Fibroblast of skin of right biceps (primary cell): ENCODE measurements at places on chromosomes 16 and 17.

DNA sequence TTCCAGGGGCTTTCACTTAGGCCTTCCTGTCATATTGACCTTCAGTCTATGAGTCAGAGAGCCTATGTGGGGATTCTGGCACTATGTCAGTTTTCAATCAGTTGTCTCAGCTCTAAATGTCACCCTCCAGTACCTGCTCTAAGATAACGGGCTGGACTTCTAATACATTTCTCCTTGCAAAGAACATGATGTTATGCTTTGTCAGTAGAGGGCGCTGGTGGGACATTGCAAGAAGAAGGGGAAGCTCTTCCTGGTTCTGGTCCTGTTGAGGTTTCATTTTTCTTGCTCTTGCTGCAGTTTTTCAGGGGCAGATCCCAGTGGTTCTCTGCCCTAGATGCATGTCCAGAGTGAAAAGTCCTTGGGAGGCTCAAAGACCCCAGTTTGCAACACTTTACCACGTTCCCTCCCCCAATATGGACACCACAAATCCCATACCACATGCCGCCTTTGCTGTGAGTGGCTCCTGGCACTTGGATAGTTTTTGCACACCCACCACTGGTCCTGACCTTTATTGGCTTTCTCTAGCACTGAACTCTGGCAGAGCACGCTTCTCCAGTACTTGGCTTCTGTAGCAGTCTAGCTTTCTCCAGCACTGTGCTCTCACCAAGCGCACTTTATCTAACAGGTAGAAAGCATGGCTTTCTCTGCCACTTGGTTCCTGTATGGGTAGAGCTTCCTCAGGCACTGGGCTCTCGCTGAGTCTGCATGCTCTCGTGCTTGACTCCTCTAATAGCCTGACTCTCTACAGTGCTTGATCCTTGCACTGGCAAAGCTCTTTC, 49.0 kb downstream of the BCL7C start:
- DNase-seq: peak; percentile 84

DNA sequence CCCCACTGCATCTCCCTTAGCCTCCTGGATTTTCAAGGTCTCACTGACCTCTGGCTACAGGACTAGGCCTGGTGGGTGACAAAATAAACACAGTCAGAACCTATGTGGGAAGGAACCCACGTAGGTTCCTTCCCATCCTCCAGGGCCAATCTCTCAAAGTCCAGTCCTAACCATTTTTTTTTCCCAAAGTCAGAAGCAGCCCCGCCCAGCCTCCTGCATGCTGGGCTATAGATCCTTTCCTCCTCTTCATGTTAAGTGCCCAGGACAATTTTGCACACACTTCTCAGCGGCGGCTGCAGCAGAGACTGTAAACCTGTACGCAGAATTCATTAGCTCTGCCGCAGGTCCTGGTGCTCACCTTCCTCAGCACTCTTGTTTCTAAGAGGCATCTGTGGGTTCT, 285.8 kb downstream of the NPIPA8 start:
- DNase-seq: no peak

GRCh38 chr16:46839986-46840443, 9.0 kb upstream of the C16orf87 start:
- no peak for DNase-seq

GRCh38 chr16:87288753-87289362, 28.3 kb downstream of the C16orf95 start:
- peak; percentile 91 for DNase-seq

GRCh38 chr16:64278196-64278595, 843.7 kb downstream of the CDH11 start:
- peak; percentile 58 for DNase-seq

GRCh38 chr17:64074704-64075426, 54.4 kb upstream of the ICAM2 start:
- peak; percentile 48 for DNase-seq

DNA sequence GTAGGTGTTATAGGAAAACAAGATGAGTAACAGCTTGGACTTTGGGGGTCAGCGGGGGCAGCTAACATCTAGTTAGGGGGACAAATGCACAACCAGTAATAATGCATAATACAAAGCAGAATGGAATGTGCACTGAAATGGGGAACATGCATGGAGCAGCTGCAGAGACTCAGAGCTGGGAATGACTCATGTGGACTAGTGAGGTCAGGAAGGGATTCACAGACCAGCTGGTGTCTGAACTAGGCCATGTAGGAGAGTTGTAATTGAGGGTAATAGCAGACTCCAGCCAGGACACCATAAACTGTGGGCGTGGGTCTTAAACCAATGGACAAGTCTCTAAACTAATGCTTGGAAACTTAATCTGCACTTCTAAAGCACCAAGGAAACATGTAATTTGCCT, 176.8 kb upstream of the ASIC2 start:
- peak; percentile 83 for DNase-seq

DNA sequence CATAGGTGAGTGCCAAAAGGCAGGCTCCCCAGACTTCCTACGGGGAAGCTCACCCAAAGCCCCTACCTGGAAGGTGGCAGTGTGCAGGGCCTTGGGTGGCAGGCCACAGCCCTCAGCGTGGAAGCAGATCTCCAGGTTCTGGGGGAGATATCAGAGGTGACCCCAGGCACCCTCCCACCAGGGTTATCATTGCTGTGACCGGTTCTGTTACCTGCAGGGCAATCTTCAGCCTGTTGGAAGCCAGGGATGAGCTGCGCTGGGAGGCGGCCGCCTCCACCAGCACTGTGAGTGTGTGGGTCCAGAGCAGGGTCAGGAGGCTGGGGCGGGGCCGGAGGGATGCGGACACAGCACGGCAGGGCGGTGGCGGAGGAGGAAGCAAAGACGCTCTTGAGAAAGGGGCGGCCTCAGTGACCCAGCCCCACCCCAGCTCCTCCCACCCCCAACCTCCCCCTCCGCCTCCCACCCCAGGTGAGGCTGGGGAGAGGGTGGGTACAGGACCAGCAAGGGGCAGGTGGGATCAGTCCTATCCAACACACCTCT, 13.1 kb downstream of the UNC13D start:
- no peak for DNase-seq

- DNase-seq: no peak
Observed at GRCh38 chr16:86883583-86884389, 305.4 kb downstream of the FOXL1 start.

DNA sequence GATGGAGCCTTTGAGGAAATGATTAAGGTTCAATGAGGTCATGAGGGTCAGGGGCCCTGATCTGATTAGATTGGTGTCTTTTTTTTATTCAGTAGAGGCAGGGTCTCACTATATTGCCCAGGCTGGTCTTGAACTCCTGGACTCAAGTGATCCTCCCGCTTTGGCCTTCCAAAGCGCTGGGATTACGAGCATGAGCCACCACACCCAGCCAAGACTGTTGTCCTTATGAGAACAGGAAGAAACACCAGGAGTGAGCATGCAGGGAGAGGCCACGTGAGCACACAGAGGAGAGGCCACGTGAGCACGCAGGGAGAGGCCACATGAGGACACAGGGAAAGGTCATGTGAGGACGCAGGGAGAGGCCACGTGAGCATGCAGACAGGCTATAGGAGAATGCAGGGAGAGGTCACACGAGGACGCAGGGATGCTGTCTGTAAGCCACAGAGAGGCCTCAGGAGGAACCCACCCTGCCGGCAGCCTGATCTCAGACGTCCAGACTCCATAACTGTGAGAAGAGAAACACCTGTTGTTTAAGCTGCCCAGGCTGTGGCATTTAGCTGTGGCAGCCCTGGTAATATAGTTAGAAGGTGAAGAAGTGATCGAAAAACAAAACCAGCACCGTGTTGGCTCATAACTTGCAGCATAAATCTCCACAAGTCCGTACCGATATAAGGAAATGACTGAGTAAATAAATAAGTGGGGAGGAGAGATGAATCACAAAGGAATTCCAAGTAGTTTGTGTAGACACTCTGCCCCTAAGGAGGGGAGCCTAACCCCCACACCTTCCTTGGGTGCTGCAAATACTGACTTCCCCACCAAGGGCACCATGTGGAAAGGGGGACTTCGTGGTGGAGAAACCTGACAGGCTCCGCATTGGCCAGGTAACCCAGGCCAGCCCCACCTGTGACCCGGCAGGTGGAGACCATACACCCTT, 14.6 kb upstream of the CSNK1D start:
- peak; percentile 28 for DNase-seq

- no peak for DNase-seq
Observed at GRCh38 chr16:10932959-10933710, 9.1 kb downstream of the DEXI start.

GRCh38 chr16:7318686-7319085, 14.0 kb upstream of the RBFOX1 start:
- no peak for DNase-seq

- DNase-seq: no peak
Observed at GRCh38 chr17:71935341-71935740, 185.5 kb upstream of the SOX9 start.

GRCh38 chr17:79752175-79752574, 21.4 kb downstream of the ENPP7 start:
- DNase-seq: no peak

DNA sequence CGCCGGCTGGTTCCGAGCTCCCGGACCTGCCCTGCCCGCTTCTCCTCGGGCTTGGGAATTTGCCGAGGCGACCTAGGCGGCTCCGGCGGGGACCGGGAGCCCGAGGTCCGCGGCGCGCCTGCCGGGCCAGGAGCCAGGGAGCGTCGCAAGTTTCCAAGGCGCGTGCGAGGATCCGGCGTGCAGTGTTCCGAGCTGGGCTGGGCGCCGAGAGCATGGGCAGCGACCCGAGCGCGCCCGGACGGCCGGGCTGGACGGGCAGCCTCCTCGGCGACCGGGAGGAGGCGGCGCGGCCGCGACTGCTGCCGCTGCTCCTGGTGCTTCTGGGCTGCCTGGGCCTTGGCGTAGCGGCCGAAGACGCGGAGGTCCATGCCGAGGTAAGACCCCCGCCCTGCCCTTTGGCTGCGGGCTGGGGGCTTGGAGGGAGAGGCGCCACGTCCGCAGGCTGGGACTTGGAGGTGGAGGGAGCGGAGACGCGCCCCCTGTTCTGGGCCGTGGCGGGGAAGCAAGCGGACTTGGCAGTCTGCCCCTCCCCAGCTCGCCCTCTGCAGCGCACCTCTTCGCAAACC, 668 bp downstream of the MMP15 start:
- DNase-seq: peak; percentile 19

DNA sequence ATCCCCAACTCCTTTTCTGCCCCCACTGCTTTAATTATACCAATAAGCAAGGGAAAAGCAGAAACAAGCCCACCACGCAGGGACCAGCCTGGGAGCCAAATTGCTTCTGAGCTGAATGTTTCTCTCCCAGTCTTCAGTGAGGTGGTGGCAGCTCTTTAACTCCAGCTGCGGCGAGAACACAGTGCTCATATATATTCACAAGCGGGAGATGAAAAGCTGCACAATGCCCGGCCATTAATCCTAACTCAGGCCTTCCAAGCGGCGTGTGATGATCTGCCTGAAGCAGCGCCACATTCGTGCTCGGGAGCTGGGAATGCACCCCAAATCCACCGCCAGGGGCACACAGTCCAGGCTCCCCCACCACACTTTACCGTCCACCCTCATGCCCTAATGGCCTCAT, 203.7 kb upstream of the SDK2 start:
- no peak for DNase-seq

DNA sequence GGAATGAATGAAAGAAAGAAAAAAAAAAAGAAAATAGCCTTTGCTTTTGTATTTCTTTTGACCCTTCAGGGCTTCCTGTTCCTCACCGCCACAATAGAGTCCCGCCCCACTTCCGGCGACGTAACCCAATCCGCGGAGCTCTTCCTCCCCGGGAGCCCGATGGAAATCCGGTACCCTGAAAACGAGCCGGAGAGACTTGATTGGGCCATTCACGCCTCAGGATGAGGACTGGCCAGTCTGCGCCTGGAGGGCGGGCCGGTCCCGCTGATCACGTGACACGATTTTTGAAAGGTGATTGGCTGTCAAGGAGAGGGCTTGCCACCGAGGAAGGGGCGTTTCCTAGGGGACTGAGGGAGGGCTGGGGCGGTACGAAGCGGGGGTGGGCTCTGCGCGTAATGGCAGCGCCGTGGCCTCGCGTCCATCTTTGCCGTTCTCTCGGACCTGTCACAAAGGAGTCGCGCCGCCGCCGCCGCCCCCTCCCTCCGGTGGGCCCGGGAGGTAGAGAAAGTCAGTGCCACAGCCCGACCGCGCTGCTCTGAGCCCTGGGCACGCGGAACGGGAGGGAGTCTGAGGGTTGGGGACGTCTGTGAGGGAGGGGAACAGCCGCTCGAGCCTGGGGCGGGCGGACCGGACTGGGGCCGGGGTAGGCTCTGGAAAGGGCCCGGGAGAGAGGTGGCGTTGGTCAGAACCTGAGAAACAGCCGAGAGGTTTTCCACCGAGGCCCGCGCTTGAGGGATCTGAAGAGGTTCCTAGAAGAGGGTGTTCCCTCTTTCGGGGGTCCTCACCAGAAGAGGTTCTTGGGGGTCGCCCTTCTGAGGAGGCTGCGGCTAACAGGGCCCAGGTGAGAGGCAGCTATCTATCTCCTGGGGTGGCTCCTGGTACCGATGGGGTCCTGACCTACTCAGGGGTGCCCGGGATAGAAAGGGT, at the start of the genes PSME3IP1 and RSPRY1:
Gene PSME3IP1 (minus strand): TSS at position 95 of the 927 bp plus-strand sequence. CDS start 12,185 bp downstream, outside the sequence.
Gene RSPRY1 (plus strand): TSS at position 385 of the 927 bp plus-strand sequence. CDS start 18,330 bp downstream, outside the sequence.
- DNase-seq: peak; percentile 100

DNA sequence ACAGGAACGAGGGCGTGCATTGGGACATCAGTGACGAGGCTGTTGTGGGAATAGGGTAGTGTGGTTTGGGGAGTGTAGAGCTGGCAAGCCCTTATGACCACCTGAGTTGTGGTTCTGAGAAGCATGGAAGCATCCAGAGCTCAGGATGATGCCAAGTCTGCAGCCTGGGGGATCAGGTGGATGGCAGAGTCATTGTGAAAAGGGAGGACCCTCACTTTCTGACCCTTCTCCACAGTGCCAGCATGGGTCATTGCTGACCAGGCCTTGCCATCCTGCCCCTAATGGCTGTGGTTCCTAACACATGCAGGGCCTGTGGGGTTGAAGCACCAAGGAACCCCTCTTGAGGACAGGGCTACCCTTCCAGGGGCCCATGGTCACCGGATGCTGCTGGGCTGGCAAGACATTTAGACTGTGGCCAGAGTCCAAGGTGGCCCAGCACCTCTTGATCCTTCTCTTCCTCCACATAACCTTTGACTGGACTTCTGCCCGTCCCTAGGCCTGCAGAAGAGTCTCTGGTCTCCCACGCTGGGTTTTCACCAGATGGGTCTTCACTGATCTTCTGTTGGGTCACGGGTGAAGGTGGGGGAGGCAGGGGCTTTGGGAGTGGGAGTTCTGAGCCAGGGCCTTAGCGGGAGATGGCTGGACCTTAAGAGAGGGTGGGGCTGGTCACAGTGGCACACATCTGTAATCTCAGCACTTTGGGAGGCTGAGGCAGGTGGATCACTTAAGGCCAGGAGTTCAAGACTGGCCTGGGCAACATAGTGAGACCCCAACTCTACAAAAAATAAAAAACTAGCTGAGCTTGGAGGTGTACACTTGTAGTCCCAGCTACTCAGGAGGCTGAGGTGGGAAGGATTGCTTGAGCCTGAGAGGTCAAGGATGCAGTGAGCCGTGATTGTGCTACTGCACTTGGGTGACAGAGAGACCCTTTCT, 2.0 kb upstream of the PLA2G15 start:
- DNase-seq: no peak

DNA sequence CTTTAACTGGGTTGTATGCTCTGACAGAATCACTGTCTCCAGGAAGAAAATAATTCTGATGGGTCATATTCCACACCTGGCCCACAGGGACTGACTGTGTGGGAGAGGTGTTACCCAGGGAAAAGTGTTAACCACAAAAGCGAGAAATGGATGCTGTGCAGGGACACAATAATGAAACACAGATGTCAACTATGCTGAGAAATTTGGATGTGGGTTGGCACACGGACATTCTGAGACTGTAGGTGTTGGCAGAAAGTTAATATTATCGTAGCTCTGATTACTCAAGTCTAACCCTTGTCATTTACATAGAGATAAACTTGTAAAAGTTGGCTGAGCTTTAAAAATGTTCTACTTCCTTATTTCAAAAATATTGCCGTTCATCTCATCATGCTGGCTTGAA, 19.6 kb downstream of the TMC5 start:
- no peak for DNase-seq

GRCh38 chr17:79081571-79082276, 7.1 kb downstream of the ENGASE start:
- no peak for DNase-seq
